Adrenal gland (tissue), 19 donors: ENCODE measurements at places on chromosomes 5 and 9. TPM values are rescaled to one million over a fixed set of nuclear protein-coding genes. Genes with fewer than 3 reads are reported as not detected.
A peak's percentile ranks its signal among the peaks of the same experiment; 100 is the strongest.

IL13 gene
- 0.61 TPM for total RNA-seq

DNA sequence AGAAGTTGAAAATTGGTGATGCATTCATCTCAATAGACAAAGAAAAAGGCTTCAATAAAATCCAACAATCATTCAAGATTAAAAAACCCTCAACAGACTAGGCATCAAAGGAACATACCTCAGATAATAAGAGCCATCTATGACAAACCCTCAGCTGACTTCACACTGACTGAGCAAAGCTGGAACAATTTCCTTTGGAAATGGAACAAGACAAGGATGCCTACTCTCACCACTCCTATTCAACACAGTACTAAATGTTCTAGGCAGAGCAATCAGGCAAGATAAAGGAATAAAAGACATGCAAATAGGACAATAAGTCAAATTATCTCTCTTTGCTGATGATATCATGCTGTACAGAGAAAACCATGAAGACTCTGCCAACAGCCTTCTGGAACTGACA lies 1188.1 kb downstream of the DTWD2 start:
- H3K27ac ChIP-seq = no peak overlapping the region
- no peak overlapping the region for H3K4me3 ChIP-seq
- DNase-seq = no peak
- H3K4me1 ChIP-seq = no peaks in the 10 kb centered on the region
- H3K27me3 ChIP-seq = no peaks in the 10 kb centered on the region
- H3K36me3 ChIP-seq = no peaks in the 10 kb centered on the region

- no peak overlapping the region for H3K27ac ChIP-seq
- H3K4me1 ChIP-seq = no peaks in the 10 kb centered on the region
- DNase-seq = no peak
- H3K4me3 ChIP-seq = no peak overlapping the region
- no peaks in the 10 kb centered on the region for H3K27me3 ChIP-seq
- no peaks in the 10 kb centered on the region for H3K36me3 ChIP-seq
Measured at GRCh38 chr5:40428126-40428525, 251.6 kb upstream of the PTGER4 start.

DNA sequence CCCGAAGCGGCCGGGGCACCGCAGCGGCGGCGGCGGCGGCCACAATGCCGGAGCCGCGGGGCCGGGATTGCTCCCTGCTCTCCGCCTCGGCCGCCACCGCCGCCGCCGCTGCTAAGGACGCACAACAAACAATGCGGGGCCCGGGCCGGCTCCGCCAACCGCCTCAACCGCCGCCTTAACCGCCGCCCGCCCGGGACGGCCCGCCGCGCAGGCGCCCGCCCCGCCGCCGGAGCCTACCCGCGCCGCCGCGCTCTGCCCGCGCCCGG lies 254 bp downstream of the STRBP start:
- peak overlapping the region; percentile 50 for H3K4me3 ChIP-seq
- H3K36me3 ChIP-seq = no peaks in the 10 kb centered on the region
- no peak for DNase-seq
- no peaks in the 10 kb centered on the region for H3K27me3 ChIP-seq

- H3K27me3 ChIP-seq = peaks cover 13% of the 10 kb centered on the region
- no peaks in the 10 kb centered on the region for H3K4me1 ChIP-seq
- DNase-seq = peak; percentile 8
Measured at GRCh38 chr9:38641985-38642864, 21.8 kb upstream of the ANKRD18A start.
